ENCODE measurements at places on chromosomes 11 and 22. TPM values are rescaled to one million over a fixed set of nuclear protein-coding genes. Genes with fewer than 3 reads are reported as not detected.
A peak's percentile ranks its signal among the peaks of the same experiment; 100 is the strongest.

DNA sequence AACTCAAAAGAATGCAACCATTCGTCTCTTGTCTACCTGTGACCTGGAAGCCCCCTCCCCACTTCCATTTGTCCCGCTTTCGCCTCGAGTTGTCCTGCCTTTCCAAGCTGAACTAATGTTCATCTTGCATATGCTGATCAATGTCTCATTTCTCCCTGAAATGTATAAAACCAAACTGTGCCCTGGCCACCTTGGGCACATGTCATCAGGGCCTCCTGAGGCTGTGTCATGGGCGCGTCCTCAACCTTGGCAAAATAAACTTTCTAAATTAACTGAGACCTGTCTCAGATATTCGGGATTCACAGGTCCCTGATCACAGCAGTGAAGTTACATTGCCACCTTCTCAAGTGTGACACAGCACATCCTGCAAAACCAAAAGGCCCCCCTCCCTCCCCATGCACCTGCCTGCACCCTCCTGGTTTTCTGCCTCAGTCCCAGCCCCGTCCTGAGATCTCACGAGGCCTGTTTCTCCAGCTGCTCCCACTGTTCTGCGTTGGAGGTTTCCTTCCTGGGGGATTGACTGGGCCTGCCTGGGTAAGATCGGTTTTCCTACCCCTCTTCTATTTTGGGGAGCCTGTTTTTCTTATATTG, 1328.7 kb downstream of the TBC1D22A start:
- DNase-seq = no peak

B4GALNT4 gene
- polyA plus RNA-seq = 24.0 TPM

APLNR gene
- 22.8 TPM for polyA plus RNA-seq

DNA sequence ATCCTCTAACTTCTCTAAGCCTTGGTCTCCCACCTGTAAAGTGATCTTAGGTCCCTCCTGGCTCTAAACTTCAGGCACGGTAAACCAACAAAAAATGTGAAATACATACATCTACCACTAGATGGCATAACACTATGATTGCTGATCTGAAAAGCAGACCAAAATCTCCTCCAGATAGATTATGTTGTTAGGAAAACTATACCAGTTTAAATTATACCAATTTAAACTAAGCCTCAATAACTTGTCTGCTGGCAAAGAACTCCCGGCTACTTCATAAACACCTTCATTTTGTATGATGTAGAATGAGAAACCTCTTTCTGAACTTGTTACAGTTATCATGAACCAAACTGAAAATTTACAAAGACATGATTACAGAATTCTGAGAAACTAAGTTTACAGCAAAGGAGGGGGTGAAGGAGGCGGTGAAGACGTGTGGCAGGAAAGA, 85.9 kb downstream of the SBF2 start:
- peak; percentile 20 for DNase-seq

DNA sequence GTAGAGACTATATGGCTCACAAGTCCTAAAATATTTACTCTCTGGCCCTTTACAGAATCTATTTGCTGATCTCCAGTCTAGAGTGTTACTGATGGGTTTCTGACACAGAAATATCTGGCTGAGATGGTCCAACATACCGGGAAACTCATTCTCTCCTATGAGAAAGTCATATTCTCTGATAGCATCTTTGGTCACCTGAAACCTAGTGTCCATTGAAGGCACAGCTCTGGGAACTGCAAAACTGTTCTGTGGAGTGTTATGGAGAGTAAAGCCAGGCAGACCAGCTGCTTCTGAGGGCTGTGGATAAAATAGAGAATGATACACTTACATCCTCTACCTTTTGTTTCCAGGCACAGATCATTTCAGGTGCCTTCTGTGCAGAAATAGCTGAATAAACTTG, 2.5 kb upstream of the C11orf24 start:
- DNase-seq = no peak

DNA sequence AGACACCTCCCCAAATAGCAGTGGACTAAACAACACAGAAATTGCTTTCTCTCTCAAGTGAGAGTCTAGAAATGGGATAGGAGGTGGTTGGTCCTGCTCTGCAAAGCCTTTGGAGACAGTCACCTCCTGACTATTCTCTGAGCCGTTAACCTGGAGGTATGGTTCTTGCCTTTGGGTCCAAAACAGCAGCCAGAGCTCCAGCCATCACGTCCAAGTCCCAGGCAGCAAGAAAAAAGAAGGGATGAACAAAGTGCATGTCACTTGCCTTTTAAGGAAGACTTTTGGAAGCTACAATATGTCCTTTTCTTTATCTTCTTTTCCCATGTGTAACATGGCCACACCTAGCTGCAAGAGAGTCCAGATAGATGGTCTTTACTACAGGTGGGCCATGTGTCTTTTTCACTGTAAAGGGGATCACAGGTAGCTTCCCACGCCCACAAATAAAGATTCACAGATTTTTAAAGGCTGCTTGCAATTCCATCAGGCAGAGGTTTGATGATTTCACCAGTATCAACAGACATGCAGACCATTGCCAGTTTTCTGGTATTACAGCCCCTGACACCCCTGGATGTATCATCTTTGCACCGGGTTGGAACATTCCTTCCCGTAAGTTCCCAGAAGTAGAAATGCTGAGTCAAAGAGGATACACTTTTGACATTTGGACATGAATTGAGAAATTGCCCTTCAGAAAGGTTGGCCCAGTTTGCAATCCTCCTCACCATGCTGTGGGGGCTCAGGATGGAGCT, 66.0 kb downstream of the MYEOV start:
- no peak for DNase-seq

OVOL1 gene
- 32.6 TPM for polyA plus RNA-seq

VWCE gene
- polyA plus RNA-seq = 5.1 TPM

ACTN3 gene
- polyA plus RNA-seq = 0.22 TPM

- DNase-seq = no peak
Observed at GRCh38 chr22:32882774-32883530, 81.4 kb downstream of the TIMP3 start.

DNA sequence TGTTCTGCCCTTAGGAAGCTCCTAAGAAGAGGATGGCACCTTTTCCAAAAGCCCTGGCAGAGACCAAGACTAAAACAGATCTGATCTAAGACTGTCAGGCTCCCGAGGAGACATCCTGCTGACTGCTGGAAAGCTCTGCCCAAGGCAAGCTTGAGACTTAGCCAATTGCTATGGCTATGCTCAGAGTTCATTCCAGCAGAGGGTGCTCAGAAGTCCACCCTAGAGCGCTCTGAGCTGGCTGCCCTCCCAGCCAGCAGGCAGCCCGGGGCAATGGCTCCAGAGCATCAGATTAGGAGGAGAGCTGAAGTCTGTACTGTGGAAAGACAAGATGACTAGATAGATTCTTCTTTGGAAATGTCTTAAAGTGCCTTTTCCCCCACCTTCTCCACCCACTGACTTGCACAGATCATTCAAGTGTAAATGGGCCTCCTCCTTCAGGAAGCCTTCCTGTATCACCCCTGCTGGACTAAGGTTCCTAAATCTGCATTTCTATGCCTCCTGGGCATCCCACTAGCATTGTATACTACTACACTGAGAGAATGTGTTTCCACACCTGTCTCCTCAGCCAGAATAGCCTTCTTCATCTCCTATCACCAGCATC, 23.4 kb downstream of the LRRC55 start:
- DNase-seq = no peak

DNA sequence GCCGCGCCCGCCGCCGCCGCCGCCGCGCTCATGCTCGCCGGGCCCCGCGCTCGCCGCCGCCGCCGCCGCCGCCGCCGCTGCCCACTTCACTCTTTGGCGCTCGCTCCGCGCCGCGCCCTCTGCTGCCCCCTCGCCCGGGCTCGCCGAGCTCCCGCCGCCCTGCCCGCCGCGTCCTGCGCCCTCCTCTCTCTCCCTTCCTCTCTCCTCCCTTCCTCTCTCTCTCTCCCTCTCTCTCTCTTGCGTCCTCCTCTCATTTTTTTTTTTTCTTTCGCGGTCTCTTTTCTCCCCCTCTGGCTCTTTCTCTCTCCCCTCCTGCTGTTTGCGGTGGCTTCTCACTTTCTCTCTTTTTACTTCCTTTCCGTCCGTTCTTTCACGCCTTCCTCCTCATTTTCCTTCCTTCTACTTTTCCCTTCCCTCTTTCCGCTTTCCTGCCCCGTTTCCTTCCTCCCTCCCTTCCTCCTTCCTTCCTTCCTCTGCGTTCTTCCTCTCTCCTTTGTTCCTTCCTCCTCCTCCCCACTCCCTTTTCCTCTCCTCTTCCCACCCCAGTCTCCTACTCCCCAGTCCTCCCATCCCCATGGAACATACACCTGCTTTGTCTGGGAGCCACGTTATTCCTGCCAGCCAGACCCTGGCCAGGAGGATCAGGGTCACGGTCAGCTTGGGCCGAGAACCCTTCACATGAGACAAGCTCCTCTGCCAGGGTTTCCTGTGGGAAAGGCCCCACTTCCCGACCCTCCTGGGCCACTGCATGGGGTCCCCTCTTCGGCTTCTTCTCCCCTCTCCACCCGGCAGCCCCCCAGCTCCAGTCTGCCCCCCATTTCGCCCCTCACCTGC, 19.3 kb upstream of the SHISAL1 start:
- DNase-seq = peak; percentile 15

GRCh38 chr11:115455613-115456012, 48.6 kb downstream of the CADM1 start:
- DNase-seq = no peak

CNTN5 gene
- polyA plus RNA-seq = 0.70 TPM

TRIM29 gene
- 1.8 TPM for polyA plus RNA-seq

- DNase-seq = peak; percentile 52
Observed at GRCh38 chr11:112961146-112961668, at the start of gene NCAM1. TSS of gene NCAM1 (plus strand) at chr11:112961420.

KCNK4 gene
- 0.09 TPM for polyA plus RNA-seq

ARHGAP32 gene
- polyA plus RNA-seq = 15.6 TPM

PNPLA3 gene
- 1.3 TPM for polyA plus RNA-seq

GRCh38 chr11:8754241-8754640, 71.6 kb downstream of the RPL27A start:
- no peak for DNase-seq

DNA sequence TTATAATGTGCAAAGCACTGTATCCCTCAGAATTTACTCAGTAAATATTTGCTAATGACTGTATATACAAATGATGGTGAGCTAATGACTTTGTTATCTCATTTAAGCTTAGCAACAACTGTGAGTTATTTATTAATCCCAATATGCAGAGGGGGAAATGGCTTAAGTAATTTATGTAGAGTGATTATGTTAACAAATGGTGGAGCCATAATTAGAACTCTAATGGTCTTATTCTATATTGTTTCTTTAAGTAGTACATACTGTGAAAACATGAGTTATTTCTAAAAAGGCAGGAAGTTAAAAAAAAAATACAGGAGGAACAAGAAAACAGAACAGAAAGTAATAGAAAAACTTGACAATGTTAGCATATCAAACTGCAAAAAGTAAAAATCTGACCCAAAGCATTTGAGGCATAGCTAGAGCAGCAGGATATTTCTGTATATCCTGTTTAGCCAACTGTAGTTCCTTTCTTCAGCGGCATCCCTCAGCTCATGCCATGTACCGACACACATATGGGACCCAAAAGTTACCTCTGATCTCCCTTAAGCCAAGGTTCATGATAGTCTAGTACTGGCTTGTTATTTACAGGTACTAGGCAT, 94.2 kb downstream of the FCHSD2 start:
- DNase-seq = peak; percentile 11

DCDC1 gene
- polyA plus RNA-seq = 1.2 TPM

ABCG4 gene
- 1.2 TPM for polyA plus RNA-seq

DNA sequence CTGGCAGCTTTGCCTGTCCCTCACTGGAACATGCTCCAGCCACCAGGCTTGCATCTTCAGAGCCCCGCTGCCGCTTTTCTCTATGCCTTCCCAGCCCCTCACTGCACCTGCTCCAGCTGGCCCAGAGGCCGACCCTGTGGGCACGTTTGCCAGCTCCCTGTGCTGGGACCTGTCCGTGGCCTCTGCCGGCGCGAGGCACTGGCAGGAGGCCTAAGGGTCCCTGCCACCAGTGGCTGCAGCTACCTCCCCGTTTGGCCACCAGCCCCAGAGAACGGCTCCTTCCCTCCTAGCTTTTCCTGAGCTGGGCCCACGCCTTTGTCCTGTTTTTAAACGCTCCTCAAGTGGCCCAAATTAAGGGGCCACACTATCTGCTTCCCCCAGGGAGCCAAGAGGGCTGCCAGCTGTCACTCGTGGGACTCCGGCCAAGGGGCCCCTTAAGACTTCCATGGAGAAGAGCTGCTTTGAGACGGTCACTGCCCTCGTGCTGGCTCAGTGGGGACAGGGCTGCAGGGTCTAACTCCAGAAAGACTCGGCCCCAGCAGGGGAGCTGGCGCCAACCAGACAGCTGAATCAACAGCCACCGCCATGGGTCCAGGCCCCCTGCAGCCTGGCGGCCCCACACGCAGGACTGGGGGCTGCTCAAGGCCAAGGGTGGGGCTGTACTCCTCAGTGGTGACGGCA, 24.6 kb upstream of the WNT7B start:
- no peak for DNase-seq

POU2AF2 gene
- 0.49 TPM for polyA plus RNA-seq

GRCh38 chr11:129319751-129320150, 55.9 kb upstream of the BARX2 start:
- DNase-seq = no peak

DNA sequence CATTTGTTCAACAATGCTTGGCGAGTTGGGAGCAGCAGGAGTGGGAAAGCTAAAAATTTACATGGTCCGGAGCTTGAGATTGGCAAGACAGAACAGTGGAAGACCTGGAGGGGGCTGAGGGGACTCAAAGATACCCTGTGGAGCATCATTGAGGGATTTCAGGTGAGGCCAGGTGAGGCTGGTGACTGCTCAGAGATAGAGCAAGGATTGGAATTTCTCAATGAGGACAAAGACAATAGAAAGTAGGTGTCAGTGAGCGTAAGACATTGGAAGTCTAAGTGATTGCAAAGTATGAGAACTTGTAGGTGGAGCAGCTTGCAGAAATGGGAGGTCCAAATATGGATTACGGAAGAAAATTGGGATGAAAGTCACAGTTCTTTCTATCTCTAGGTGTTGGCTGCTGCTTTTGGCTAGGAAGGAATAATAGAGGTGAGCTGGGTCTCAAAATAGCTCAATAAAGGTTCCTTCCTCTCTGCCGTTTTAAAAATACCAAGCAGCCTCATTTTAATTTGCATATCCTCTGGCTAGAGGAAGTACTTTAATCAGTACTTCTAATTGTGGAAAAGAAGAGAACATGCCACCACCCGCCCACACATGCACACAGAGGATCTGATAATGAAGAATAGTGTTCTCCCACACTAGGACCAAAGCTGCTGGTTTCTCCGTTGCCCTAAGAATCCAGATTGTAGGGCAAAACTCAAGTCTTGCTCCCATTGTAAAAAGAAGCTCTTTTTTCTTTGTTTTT, 41.8 kb upstream of the SORL1-AS1 start:
- DNase-seq = no peak

- no peak for DNase-seq
Observed at GRCh38 chr11:61635304-61635703, 44.9 kb upstream of the DAGLA start.

TRIM48 gene
- not detected for polyA plus RNA-seq

TRPC6 gene
- polyA plus RNA-seq = 4.2 TPM

KRTAP5-10 gene
- 0.19 TPM for polyA plus RNA-seq

INPP5J gene
- polyA plus RNA-seq = 15.1 TPM
